Suppressor macrophage treated with lipopolysaccharide for 1 hour (primary cell): ENCODE measurements at places on chromosomes 3 and 15.

GRCh38 chr3:158273656-158274055 lies 163.8 kb downstream of the RSRC1 start:
- no peak for DNase-seq

GRCh38 chr3:27025718-27026117 lies 343.5 kb downstream of the NEK10 start:
- no peak for DNase-seq

GRCh38 chr3:150180334-150180733 lies 209.6 kb upstream of the PFN2 start:
- no peak for DNase-seq

DNA sequence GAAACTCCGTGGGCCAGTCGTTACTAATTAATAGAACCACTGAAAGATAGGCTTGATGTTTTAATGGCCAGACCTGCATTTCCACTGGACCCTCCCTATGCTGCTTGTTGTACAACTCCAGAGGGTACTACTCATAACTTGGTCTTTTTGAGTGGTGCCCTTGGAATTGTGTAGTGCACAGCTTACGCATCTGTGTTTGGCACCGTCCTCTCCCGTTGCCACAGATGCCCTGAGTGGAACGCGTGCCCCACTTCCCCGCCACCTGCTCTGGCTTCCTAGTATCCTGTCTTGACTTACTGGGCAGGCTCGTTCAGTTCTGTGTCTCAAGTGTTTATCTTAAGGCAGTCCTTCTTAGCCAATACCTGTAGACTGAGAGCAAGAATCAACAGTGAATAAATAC lies 78.7 kb downstream of the USP13 start:
- DNase-seq, result no peak

- DNase-seq, result no peak
Observed at GRCh38 chr3:38376098-38376816, 29.7 kb downstream of the XYLB start.

GRCh38 chr15:74464897-74465296 lies 3.9 kb upstream of the UBL7 start:
- no peak for DNase-seq

DNA sequence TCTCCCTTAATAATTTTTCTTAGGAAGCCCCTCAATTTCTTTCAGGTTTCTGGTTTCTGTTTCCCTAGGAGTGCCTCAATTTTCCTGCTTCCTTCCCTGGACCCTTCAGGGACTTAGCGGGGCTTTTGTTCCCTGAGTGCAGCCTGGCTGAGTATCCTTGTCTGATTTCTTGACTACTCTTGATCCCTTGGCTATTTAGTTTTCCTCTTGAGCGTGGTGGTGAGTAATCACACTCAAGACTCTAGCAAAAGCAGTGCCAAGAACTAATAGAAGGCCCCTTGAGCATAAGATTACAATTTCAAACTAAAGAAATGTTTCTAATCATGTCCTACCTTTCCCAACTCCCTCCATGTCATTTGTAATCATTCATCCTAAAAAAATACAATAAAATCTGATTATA lies 94.3 kb upstream of the C3orf80 start:
- no peak for DNase-seq

DNA sequence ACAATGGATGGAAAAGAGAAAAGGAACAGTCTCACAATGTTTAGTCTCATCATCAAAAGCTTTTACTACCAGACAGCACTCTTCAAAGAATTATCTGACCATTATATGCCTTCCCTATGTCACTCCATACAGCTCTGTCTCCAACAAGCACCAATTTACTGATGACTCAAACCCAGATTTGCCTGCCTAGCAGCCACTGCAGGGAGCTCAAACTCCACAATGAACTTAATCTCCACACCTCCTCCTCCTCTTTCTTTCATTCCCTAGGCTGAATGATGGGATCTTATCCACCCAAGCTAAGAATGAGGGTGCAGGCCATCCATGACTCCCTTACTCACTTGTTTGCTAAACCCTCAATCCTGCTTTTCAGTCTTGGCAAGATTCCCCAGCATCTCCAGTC lies 45.5 kb downstream of the NBEAL2 start:
- DNase-seq, result no peak

- DNase-seq, result no peak
Observed at GRCh38 chr15:56719021-56719612, 14.2 kb downstream of the ZNF280D start.

- DNase-seq, result no peak
Observed at GRCh38 chr3:32818970-32819511, 1.2 kb downstream of the TRIM71 start.

DNA sequence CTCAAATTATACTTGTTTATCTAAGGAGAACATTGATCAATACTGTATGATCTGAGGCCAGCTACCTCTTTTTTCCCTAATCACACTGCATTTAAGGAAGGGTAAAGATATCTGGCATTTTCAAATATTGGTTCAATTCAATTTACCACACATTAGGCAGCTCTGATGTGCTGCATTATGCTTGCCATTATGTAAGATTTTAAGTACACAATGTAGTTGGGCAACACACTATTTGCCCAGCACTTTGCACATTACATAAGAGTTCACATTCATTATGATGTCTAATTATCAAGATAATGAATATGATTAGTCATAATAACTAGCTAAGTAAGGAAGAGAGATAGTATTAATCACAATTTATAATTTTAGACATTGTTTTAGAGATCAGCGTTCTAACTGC lies 196.3 kb downstream of the BCHE start:
- DNase-seq, result no peak

GRCh38 chr3:184786280-184786941 lies 25.6 kb upstream of the VPS8 start:
- peak; percentile 82 for DNase-seq
